Stimulated activated CD4-positive, alpha-beta T cell treated with anti-CD3 and anti-CD28 coated beads, TNF-alpha, amount 100 ng/mL, for 1 hour (primary cell): ENCODE measurements at places on chromosomes 11 and 22.

GRCh38 chr11:110787680-110788079 lies 75.4 kb upstream of the ARHGAP20 start:
- DNase-seq, result no peak

DNA sequence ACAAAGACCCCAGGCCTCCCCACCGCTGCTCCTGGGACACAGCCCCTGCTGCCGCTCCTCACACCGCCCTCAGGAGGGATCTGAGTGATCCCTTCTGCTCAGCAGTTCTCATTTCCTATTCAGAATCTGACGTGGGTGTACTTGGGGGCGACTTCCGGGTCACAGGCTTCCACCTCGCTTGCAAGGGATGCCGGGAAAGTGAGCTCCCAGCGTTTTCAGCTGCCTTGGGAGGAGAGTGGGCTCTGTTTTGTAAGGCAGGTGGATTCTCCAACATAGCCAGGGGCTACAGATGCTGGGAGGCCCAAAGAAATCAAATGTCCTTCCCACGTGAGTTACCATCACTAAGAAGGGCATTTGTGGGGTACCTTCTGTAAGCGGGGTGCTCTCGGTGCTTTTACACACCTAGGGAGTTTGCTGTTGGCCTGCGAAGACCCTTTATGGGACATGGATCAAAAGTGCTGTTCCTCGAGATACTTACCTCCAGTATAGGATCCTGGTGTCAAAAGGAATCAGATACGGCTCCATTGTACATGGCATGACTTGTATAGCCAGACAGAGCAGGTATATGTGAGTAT lies 9.7 kb upstream of the LRRC10B start:
- no peak for DNase-seq

DNA sequence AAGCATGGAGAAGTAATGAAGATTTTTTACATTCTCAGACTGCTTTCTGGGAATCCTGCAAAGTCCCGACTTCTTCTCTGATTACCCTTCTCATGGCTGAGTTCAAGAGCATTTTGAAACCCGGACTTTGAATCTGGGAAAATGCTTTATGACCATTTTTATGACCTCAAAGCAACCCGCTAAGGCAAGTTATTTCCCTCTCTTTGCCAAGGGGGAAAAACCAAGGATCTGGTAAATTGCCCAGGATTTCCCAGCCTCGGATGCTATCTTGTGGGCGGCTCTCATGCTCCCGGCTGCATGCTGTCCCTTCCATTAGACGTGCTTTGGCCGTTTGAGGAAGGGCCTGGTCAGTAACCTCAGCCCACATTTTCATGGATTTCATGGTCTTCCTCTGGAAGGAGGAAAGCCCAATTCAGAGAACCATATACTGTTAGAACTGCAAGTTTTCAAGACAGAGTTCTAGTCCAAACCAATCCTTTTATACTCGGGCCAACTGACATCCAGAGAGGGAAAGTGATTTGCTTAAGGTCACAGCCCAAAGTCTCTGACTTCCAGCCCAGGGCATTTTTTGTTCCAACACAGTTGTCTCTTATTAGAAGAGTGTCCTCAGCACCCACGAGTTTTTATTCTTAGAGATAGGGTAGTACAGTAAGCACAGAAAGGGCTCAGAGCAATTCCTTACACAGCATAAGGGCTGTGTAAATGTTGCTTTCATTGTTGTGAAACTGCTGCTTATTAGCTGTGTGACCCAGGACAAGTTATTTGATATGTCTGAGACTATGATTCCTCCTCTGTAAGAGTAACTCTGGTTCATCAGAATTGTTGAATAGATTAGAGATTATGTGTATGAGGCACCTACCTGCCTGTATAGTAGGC lies 77.4 kb downstream of the NAV2 start:
- no peak for DNase-seq

- DNase-seq, result no peak
These were observed 1.6 kb downstream of the FADS1 start for GRCh38 chr11:61814958-61815789.

- peak; percentile 83 for DNase-seq
These were observed 12.2 kb upstream of the NPAS4 start for GRCh38 chr11:66408488-66409214.

- DNase-seq, result no peak
These were observed 773 bp downstream of the HRAS start for GRCh38 chr11:534396-535209.

- DNase-seq, result no peak
These were observed 52.8 kb downstream of the BCR start for GRCh38 chr22:23233084-23233531.

DNA sequence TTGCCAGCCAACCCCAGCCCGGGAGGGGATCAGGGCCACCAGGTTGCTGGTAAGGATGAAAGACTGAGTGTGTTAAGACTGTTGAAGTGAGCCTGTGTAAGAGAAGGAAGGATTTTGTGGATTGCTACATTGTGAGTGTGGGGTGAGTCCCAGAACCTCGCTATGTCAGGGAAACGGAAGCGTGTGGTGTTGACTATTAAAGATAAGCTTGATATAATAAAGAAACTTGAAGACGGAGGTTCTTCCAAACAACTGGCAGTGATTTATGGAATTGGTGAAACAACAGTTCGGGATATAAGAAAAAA lies 627 bp downstream of the JRKL start:
- DNase-seq, result no peak

DNA sequence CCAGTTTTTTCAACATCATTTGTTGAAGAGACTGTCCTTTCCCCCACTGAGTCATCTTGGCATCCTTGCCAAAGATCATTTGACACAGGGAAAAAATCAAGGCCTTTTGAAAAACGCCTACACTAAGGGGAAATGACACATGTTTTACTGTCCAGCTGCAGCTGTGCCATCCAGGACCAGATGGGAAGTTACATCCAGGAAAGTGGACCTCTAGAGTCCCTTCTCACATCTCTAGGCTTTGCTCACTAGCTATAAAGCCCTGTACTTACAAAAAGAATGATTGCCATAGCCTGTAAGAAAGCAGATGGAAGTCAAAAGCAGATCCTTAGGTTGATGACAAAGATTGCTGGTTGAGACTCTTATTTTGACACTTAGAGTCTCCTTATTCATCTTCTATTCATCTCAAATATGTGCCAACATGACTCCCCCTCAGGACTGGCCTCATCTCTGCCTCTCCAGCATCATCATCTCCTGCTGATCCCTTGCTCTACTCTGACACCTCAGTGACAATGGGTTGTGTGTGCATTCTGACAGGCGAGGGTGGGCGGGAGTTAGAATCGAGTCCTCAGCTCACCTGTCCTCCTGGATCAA lies 22.8 kb downstream of the OSBP2 start:
- no peak for DNase-seq

- no peak for DNase-seq
These were observed 227.6 kb downstream of the ST3GAL4 start for GRCh38 chr11:126583101-126583500.

GRCh38 chr11:93902921-93903320 lies 52.5 kb upstream of the VSTM5 start:
- no peak for DNase-seq

DNA sequence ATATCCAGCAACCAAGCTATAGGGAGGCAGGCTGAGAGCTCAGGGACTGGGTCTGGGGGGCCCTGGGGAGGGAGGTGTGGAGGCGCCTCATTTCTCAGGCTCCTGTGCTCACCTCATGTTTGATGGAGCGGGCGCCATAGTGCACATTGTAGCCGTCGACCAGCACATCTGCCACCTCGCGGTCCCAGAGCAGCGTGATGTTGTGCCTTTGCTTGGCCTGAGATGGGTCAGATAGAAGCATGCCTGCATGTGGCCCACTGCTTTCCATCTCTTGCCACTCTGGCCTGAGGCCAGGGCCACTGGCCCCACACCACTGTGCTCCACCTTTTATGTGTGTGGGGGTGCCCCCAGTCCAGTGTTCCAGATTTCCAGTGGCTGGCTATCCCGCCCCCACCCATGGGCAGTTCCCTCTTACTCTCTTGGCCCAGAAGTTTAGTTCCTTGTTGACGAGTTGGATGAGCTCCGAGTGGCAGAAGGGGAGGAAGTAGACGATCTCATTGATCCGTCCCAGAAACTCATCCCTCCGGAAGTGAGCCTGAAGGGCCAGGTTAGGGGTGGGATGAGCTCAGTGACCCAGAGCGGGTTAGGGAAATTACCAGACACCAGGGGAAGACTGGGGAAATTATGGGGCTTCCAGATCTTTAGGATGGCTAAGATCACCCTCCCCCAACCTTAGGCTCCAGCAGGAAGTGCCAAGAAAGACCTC lies 50.1 kb upstream of the PHOX2A start:
- DNase-seq, result no peak

DNA sequence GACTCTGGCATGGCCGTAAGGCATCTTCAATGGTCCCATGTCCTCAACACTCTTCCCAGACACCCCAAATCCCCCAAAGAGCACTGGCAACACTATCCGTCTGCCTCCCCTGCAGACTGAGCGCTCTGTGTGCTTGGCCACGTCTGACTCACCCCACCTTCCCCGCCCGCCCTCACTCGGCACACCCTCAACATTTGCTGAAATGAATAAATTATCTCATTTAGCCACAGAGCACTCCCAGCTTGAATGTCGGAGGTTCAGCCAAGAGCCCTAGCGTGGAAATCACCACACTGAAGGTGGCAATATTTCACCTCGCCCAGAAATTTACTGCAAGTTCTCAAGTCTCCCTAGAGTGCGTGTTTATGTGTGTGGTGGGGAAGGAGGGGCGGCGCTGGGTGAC lies 46.6 kb upstream of the TCF20 start:
- DNase-seq, result no peak

DNA sequence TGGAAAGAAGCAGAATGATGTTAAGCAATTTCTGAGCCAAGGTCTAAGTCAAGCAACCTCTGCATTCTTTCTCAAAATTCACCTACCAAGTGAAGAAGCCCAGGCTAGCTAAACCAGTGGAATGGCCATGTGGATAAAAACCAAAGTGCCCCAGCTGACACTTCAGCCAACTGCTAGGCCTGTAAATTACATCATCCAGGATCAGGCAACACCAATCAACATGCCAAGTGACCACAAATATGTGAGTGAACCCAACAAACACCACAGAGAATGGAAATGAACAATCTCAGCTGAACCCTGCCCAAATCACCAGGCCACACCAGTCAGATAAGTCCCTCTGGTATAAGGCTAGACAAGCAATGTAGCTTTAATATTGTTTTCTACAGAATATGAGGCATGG lies 25.1 kb upstream of the FJX1 start:
- no peak for DNase-seq

DNA sequence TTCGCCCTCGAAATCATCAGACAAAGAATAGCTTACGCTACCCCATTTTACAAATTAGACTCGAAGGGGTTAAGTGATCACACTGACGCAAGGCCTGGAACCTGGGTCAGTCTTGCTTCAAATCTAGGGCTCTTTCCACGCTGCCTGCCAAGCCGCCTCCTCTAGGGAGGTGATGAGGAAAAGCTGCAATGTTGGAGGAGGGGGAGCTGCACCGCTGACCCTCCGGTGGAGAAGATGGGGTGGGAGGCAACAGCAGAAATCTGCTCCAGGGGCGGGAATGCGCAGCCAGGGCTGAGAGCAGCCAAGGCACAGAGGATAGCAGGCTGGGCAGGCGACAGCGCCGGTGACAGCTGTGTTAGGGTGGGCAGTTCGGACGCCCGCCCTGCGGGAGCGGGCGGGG lies 595 bp downstream of the SYVN1 start:
- DNase-seq, result no peak

DNA sequence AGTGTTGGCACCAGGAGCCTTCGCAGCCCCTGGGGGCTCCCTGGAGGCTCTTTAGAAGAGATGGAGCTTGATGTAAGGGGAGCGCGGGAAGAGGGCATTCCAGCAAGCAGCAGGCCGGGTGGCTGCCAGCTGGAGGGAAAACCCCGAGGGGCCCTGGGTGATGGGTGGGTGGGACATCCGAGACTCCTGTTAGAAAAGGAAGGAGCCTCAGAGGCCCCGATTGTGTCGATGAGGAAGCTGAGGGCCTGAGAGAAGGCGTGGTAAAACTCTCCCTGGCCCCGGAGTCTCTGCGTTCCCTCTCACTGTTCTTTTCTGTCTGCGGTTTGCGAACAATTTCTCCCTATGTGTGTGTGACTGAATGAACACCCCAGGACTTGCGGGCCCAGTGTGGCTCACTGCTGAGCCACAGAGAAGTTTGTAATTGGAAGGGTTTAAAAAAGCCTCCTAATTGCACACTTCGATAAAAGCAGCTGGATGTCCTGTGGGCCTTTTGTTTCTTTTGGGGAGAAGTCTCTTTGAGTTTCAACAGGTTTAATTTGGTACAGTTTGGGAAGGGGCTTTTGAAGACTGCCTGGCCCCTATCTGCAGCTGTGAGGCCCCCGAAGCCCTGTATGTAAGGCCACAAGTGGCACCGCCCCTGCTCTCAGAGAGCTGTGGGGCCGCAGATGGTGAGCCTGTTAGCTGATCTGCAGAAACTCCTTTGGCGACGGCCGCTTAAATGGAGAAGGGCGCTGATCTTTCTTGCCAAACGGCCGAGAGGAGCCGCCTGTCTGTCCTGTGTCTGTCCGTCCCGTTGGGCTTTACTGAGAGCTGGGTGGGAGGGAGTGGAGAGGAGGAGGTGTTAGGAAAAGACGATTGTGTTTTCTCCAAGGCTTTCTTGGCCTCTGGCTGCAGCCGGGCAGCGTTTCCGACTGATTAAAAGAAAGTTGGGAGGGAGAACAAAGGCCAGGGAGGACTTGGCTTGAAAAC lies 2.0 kb downstream of the FBLN1 start:
- no peak for DNase-seq

GRCh38 chr11:44528581-44528980 lies 36.9 kb upstream of the CD82 start:
- no peak for DNase-seq

DNA sequence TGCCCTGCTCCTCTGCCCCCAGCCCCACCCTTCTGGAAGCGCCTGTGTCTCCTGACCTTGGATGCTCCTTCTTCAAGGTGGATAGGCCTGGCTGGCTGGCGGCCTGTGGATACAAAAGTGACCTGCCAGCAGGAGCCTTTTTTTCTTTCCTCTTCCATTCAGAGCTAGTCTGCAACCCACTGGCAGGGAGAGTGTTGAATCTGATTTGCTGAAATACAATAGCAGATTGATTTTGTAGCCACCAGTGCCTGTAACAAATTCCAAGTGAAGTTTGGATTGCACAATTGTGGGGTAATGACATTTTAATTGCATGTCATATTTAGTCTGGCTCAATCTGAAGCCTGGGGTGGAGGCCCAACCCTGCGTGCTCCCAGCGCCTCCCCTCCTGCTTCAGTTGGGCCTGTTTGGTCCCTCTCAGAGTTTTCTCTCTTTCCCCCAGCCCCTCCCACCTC lies 97.2 kb downstream of the GRIK4 start:
- DNase-seq, result no peak

- peak; percentile 32 for DNase-seq
These were observed 702 bp upstream of the KCNJ4 start for GRCh38 chr22:38455530-38456271.

- peak; percentile 5 for DNase-seq
These were observed 753 bp downstream of the STX3 start for GRCh38 chr11:59755701-59756557.

GRCh38 chr11:113474362-113475159 lies 637 bp downstream of the DRD2 start:
- DNase-seq, result no peak

DNA sequence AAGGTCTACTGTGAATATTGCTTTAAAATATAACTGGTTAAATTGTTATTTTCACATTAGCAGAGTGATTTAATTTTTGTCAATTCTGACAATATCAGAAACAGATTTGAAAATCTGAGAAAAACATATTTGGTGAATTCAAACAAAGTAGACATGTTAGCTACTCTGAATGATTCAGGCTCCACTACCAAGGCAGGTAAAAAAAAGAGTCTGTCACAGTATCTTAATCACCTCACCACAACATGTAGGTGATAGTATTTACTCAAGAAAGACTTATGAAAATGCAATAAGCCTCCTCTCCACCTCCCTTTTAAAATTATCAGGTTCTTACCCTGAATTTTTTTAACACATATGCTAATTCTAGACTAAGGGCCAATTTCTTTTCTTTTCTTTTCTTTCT lies 42.6 kb downstream of the DDI1 start:
- no peak for DNase-seq
